DMS53 (cell line): ENCODE measurements at places on chromosomes 11 and 22.

- no peak for DNase-seq
Measured at GRCh38 chr11:126378763-126379162, 23.3 kb downstream of the ST3GAL4 start.

GRCh38 chr11:6201481-6201880 lies 2.5 kb downstream of the OR52W1 start:
- no peak for DNase-seq

GRCh38 chr11:88398791-88399570 lies 61.4 kb upstream of the CTSC start:
- DNase-seq = no peak

DNA sequence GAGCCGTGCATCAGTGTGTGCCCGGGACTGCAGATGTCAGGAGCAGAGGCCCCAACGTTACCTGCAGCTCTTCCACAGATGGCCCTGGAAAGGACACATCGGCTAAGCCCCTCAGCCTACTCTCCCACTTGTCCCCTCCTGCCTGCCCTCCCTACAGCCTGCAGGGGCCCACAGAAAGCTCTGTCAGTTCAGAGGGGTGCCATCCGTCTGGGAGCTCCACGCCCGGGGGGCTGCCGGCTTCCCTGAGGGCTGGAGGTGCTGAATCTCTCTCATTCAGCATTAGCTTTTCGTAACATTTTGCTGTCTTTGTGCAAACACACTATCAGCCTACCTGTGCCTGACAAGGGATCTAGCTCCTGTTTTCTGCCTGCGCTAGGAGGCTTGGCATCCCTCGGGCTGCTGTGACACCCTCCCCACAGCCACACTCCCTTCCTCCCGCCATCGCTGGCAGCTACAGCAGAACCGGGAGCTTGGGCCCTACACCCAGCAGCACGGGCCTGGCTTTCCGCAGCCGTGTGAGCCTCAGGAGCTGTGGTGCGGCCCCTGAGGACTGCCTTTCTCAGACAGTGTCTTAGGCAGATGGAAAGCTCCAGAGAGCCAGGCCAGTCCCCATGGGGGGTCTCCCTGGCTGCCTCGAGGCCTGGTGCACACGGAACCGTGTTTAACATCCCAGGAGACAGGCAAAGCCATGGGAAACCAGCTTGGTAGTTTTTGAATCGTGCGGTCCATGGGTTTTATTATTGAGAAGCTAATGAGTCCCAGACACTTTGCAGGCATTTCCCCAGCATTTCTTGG lies 198.3 kb upstream of the B3GAT1 start:
- DNase-seq = no peak

- no peak for DNase-seq
Measured at GRCh38 chr11:102302241-102302640, 15.0 kb upstream of the BIRC3 start.

GRCh38 chr11:23948851-23949250 lies 548.0 kb upstream of the LUZP2 start:
- DNase-seq = no peak

DNA sequence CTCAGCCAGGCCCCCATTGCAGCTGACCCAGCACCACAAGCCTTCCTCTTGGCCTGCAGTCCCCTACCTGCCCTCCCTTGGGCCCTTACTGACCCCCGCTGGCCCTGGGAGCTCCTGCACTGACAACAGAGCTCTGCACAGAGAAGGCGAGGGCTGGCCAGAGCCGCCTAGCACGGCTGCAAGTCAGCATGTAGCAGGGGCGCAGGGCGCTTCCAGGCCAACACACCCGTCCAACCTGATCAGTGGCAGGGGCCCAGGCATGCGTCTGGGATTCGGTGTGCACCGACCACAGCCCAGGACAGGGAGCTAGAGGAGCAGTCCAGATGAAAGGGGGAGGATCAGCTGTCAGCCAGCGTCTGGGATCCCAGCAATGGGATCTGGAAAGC lies 7.6 kb downstream of the WNT7B start:
- peak; percentile 10 for DNase-seq

DNA sequence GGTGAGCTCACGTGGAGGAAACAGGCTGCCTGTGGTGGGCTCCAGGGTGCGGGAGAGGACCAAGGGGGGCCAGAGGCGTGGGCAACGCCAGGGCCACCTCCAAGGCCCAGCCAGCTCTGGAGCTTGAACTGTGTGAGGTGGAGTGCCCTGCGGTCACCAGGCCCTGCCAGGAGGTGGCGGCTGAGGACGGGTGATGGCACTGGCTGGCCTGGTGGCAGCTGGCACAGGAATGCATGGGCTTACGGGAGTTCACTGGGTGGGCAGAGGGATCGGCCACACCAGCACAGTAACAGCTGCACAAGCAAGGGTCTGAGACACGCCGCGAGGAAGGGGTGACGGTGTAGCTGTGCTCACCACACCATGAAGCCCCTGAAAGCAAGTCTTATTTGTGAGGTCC lies 15.8 kb downstream of the TOLLIP start:
- peak; percentile 59 for DNase-seq

- DNase-seq = no peak
Measured at GRCh38 chr11:131644204-131644795, 273.9 kb downstream of the NTM start.

DNA sequence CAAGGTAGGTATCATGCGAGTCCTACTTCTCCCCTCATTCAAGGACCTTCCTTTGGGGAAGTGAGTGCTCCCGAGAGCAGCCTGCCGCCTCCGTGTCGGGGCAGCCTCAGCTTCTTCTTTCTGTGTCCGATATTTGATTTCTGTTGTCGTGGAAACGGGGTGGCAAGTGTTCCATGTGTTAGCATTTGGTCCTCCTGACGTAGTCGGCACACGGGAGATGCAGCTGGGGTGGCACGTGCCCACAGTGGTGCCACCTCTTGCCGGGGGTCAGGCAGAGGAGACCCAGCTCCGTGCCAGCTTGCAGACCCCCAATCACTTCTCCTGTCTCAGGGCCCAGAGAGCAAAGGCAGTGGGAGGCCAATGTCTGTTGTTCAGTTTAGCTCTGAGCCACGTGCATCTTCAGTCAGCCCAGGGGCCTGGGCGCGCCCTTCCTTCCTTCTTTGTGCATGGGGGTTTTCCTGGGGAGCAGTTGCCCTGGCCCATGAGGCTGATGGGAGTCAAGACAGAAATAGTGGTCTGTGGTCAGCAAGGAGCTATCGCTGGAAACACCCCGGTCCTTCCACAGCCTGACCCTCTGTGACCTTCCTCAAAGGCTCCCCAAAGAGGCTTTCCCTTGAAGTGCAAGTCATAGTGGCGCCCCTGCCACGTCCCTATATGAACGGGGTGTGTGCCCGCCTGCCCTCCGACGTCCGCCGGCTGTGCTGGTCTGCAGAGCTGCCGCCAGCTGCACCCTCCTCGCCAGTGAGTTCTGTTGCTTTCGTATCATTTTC lies 44.5 kb downstream of the PARVB start:
- DNase-seq = no peak

GRCh38 chr22:48929276-48929790 lies 898.3 kb downstream of the BRD1 start:
- DNase-seq = no peak

DNA sequence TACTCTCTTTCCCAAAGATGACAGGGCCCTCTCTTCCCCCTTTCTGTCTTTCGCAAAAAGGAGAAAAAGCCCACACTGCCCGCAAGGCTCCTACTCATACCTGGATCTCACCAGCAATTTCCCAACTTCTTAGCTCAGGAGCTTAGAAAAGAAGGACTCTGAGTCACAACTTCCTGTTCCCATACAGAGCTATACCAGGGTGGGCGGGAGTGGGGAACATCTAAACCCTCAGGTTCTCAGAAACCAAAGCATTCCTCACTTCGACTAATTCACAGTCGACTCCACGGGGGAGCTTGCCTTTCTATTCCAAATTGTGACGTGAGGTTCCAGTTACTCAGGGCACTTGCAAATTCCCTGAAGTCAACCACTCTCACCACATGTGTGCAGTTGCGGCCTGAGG lies 61.9 kb downstream of the MTNR1B start:
- no peak for DNase-seq

- DNase-seq = no peak
Measured at GRCh38 chr22:33580310-33580709, 340.0 kb downstream of the LARGE1 start.

GRCh38 chr11:19980957-19981669 lies 179.2 kb downstream of the DBX1 start:
- no peak for DNase-seq

DNA sequence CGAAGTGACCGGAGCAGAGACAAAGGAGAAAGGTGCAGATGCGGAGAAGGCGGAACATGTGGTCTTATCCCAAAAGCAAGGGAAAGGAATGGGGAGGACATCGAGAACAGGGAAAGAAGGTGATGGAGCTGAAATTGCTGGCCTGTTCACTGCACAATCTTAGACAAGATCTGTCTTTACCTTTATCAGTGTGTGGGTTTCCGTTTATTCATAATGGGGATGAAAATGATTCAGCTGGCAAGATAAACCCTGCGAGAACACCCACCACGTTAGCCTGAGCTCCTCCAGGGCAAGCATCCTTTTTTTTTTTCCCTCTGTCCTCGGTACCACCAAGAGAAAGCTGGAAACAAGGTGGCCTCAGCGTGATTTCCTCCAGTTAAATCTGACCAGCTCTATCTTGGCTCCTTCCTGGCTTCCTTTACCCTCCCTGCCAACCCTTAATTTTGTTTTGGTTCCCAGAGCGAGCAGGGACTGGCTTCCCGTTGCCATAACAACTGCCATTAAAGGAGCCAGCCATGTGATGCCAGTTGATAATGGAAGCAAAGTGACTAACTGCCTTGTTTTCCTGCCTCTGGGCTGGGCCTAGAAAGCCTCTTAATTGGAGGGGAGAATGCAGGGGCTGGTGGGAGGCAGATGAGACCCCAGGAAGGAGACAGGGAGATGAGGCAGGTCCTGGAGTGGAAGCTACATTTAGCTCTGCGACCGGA lies 4.2 kb downstream of the SGSM1 start:
- DNase-seq = peak; percentile 7

- DNase-seq = no peak
Measured at GRCh38 chr11:130474637-130475400, 26.4 kb downstream of the ADAMTS15 start.

GRCh38 chr11:15166204-15166603 lies 51.5 kb downstream of the INSC start:
- no peak for DNase-seq

DNA sequence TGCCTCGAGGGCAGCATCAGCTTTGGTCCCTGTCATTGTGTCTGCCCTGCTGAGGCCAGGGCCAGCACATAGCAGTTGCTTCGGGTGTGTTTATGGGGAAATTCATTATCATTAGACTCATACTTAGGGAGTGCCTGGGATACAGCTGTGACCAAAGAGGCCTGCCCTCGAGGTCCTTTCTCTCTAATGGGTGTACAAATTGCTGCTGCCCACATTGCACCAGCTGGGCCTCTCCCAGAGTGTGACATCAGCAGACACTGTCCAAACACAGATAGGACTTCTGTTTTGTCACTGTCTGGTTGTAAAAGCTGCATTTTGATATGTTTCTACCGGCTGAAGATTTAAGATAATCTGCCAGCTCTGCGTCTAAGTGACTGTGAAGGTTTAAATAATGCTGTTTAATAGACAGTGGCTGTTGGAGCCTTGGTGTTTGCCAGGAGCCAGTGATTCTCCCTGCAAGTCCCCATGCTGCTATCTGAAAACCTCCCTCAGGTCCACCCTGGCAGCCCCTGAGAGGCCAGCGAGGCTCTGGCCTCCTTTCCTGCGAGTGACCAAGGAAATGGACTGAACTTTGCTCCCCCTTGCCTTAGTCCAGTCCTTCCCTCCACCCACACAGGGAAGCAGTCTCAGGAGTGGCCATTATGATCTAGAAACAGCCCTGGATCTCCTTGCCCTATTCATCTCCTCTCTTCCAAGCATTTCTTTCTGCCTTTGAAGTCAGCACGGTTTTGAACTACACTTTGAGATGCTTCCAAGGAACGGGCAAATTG lies 505.2 kb downstream of the TBC1D22A start:
- no peak for DNase-seq

GRCh38 chr22:35894937-35895708 lies 133.5 kb downstream of the RBFOX2 start:
- no peak for DNase-seq

- peak; percentile 95 for DNase-seq
Measured at GRCh38 chr11:75351791-75352587, 528 bp upstream of the ARRB1 start.

- DNase-seq = no peak
Measured at GRCh38 chr22:19705181-19705934, 8.9 kb upstream of the SEPTIN5 start.

DNA sequence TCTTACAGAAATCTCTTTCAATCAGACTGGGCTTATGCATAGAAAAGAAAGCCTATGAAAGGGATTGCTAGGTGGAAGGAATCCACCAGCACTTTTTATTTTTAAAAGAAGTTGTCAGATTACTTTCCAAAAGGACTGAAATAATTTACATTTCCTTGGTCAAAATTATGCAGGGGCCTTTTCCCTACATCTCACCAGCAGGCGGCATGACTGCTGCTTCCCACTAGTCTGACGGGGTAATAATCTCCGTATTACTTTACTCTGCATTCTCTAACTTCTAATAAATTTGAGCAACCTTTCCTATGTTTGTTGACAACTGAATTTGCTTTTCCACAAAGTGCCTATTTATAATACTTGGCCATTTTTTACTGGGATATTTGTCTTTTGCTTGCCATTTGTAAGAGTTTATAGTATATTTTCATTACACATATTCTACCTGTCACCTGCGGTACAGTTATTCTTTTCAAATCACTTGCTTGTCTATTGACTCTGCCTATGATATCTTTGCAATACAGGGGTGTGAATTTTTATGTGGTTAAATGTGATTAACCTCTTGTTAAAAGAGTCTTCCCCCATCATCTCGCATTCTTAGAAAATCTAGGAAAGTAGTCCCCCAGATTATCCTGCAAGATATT lies 51.9 kb upstream of the USP47 start:
- DNase-seq = peak; percentile 69

DNA sequence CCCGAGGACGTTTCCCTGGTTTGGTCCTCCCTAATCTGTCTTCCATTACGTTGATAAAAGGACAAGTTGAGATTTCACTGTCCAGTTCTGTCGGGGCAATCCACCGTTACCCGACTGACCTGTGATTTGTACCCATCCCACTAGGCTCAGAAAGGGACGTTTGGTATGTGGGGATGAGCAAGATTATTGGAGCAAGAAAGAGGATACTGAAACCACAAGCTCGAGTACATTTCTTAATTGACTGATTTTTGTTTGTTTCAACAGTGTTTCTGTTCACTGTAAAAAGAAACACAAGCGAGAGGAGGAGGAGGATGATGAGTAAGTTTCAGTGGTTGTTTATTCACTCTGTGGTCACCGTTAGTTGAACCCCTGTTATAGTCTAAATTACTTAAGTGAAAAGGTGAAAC lies 969 bp downstream of the CCDC117 start:
- no peak for DNase-seq

DNA sequence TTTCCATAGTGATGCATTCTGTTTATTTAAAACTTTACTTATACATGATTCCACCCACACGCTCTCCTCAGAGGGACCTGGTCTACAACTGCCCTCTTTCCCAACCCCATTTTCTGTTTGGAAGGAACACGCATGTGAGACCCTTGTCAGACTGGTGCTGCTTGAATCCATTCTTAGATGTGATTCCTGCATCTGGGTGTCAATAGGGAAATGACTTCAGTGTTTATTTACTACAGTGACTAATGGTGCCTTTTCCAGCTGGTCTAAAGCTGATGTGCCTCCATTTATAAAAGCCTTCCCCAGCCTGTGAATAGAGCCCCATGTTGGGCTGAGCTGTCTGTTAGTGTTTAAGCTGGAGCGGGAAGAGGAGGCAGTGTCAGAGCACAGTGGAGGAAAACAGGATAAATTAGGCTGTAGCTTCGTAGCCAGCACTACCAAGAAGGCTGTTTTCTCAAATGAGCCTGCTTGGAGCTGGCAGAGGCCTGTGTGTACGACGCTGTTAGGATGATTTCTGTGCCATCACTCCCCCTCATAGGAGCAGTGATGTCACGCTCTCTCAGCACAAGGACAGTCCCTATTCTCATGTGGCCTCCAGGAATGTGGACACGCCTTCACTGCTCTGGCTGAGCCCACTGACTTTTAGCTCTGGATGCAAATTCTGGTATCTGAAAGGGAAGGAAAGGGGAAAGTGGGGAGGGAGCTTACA lies 18.9 kb upstream of the C11orf96 start:
- peak; percentile 66 for DNase-seq
